Muscle of leg (tissue), 16 donors: ENCODE measurements at places on chromosomes 4 and X. TPM values are rescaled to one million over a fixed set of nuclear protein-coding genes. Genes with fewer than 3 reads are reported as not detected.

Gene PDHA2
- not detected for polyA plus RNA-seq

Gene MRPL1
- 55.2 TPM for polyA plus RNA-seq

Gene RIBC1
- 0.68 TPM for polyA plus RNA-seq

Gene PPA2
- 49.3 TPM for polyA plus RNA-seq

Gene CHRNA9
- not detected for polyA plus RNA-seq

Gene NAP1L3
- polyA plus RNA-seq, result 9.7 TPM
